Fibroblast of skin of left biceps (primary cell): ENCODE measurements at places on chromosomes 7 and 10.

GRCh38 chr7:116963234-116963633, 9.9 kb downstream of the ST7 start:
- no peak for DNase-seq

GRCh38 chr7:130896898-130897514, 163.0 kb upstream of the KLF14 start:
- DNase-seq, result peak; percentile 48

DNA sequence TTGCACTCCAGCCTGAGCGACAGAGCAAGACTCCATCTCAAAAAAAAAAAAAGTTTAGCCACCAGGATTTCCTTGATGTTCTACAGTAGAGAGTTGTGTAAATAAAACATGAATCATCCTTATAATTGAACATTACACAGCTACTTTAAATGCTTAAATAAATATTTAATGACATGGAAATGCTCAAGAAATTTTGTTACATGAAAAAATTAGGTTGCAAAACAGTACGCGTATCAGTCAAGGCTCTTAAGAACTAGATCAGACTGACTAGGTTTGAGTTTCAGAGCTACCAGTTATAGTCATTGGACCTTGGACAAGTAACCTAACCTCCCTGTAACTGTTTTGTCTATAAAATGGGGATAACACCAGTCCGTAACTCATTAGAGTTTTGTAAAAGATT, 38.7 kb upstream of the GSAP start:
- no peak for DNase-seq

GRCh38 chr7:39952803-39953202, 2.7 kb downstream of the CDK13 start:
- DNase-seq, result no peak
